IMR-90 (cell line): ENCODE measurements at places on chromosomes 1 and 21. TPM values are rescaled to one million over a fixed set of nuclear protein-coding genes. Genes with fewer than 3 reads are reported as not detected.
A peak's percentile ranks its signal among the peaks of the same experiment; 100 is the strongest.

- no peaks in the 10 kb centered on the region for H3K36me3 ChIP-seq
- H3K4me1 ChIP-seq, result peaks cover 12% of the 10 kb centered on the region
- DNase-seq, result peak; percentile 93
- no peaks in the 10 kb centered on the region for H3K27me3 ChIP-seq
- no peak overlapping the region for H3K4me3 ChIP-seq
- H3K27ac ChIP-seq, result peak overlapping the region; percentile 91; the same call in 1 of the 2 replicates
These were observed 762.9 kb downstream of the LTN1 start for GRCh38 chr21:28229814-28230213.

- peaks cover 2% of the 10 kb centered on the region; the same call in 1 of the 2 replicates for H3K4me1 ChIP-seq
- DNase-seq, result no peak
- no peaks in the 10 kb centered on the region for H3K36me3 ChIP-seq
- no peak overlapping the region for H3K27ac ChIP-seq
These were observed 47.0 kb downstream of the ETS2 start for GRCh38 chr21:38852708-38853107.

DNA sequence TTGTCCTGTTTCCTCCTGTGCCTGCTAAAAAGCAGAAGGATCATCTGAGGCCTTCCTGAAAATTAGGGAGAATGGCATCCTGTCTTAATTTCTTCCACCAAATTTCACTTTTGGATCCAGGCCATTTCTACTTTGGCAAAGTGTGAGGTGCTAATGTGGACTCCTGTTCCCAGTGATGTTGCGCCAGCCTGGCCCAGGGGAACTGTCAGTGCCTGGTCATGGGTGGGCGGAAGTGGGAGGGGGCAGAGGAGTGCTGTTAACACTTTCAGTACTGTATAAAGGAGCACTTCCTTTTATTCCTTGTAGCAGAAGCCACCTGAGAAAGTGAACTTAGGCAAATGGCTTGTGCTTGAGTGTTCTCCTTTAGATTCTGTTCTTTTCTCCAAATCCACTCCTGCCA is 19.9 kb downstream of the ELAPOR1 start:
- no peaks in the 10 kb centered on the region for H3K27me3 ChIP-seq
- H3K4me1 ChIP-seq, result no peaks in the 10 kb centered on the region
- no peak overlapping the region for H3K4me3 ChIP-seq
- DNase-seq, result no peak

DNA sequence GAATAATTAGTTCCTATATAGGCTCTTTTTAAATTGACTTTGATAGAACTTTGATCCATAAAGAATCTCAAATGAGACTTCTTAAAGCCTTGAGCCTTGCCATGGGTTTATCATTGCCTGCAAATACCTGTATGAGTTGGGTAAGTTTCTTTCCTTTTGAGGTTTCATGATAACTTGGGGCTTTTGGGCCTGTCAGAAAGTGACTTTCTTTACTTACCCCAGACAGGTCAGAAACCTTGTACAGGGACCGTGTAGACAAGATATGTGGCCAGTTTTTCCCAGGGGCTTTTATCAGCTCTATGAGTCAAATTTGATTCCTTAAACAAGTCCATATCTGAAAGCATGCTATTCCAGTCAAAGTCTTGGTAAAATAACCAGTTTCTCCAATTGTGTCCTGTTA is 17.3 kb downstream of the KCTD3 start:
- no peak for DNase-seq
- no peak overlapping the region for H3K4me3 ChIP-seq
- H3K4me1 ChIP-seq, result peaks cover 1% of the 10 kb centered on the region; the same call in 1 of the 2 replicates
- no peaks in the 10 kb centered on the region for H3K27me3 ChIP-seq
- H3K27ac ChIP-seq, result no peak overlapping the region

GRCh38 chr1:41614818-41615217 is 130.3 kb upstream of the EDN2 start:
- no peaks in the 10 kb centered on the region for H3K36me3 ChIP-seq
- DNase-seq, result no peak
- no peaks in the 10 kb centered on the region for H3K27me3 ChIP-seq
- no peak overlapping the region for H3K27ac ChIP-seq
- peaks cover 20% of the 10 kb centered on the region for H3K4me1 ChIP-seq

DNA sequence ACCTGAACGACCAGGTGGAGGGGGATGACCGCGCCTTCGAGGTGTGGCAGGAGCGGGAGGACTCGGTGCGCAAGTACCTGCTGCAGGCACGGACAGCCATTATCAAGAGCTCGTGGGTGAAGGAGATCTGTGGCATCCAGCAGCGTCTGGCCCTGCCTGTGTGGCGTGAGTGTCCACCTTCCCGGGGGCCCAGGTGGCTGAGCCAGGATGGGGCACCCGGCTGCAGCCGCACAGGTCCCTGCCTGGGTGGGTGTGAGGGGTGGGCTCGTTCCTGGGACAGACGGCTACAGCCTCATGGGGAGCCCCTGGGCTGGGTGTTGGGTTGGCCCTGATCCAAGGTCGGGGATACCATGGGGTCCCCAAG is 65.2 kb downstream of the TRIM11 start:
- H3K4me3 ChIP-seq, result no peak overlapping the region
- H3K36me3 ChIP-seq, result peaks cover 40% of the 10 kb centered on the region
- peaks cover 2% of the 10 kb centered on the region for H3K27me3 ChIP-seq
- no peak for DNase-seq
- no peaks in the 10 kb centered on the region for H3K4me1 ChIP-seq

DNA sequence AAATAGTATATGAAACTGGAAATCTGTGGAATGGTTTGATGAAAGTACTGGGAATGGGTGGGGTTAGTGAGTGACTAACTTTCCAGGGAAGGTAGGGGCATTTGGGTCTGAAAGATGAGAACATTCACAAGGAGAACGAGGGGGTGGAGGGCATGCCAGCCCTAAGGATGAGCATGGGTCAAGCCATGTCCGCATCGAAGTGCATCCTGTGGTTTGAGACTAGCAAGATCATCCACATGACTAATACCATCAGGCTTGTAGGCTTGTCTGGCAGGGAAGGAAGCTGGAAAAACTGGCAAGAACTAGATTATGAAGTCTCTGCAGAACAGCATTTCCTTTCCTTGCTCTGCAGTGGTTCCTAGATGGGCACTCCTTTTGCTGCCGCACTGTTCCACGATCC is 70.4 kb upstream of the UBE2U start:
- H3K27ac ChIP-seq, result no peak overlapping the region
- H3K27me3 ChIP-seq, result no peaks in the 10 kb centered on the region
- peaks cover 9% of the 10 kb centered on the region; the same call in 1 of the 2 replicates for H3K4me1 ChIP-seq
- H3K4me3 ChIP-seq, result no peak overlapping the region

DNA sequence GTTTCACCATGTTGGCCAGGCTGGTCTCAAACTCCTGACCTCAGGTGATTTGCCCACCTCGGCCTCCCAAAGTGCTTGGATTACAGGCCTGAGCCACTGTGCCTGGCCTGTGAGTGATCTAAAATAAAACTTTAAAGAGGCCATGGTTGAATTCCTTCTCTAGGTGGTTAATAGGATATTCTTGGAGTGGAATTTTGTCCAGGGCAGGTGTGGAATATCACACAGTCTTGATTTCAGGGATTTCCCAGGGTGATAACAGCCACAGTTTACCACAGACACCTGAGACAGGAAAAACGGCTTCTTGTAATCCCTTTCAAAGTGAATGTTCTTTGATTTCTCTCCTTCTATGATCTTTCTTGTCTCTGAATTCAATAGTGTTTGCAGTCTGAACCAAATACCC is 32.1 kb upstream of the C1orf21 start:
- H3K27me3 ChIP-seq, result peaks cover 32% of the 10 kb centered on the region
- no peak for DNase-seq
- H3K27ac ChIP-seq, result no peak overlapping the region
- H3K4me1 ChIP-seq, result no peaks in the 10 kb centered on the region
- H3K4me3 ChIP-seq, result no peak overlapping the region

DNA sequence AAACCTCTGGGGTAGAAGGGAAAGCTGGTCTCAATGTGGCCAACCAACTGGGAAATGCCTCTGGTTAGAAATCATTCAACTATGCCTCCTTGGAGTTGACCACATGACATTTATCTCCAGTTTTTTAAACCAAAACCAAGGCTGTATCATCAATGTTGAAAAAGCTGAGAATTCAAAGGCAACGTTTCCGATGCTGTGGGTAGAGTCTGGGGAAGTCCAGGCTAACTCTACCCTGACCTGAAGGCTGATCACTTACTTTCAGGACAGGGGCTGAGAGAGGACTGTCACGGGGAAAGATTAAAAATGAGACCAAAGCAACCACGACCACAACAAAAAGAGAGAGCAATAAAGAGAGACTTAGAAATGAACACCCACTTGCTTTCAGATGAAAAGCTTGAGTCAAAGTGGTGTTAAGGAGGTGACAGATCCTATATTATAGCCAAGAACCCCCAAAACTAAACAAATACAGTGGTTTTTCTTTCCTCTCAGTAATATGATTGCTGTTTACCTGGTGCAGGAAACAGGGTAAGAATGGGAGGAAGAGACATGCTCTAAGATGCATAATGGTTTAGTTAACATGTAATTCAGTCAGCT is 90.8 kb upstream of the TNFSF4 start:
- H3K27ac ChIP-seq, result no peak overlapping the region
- no peaks in the 10 kb centered on the region for H3K27me3 ChIP-seq
- H3K4me3 ChIP-seq, result no peak overlapping the region
- H3K36me3 ChIP-seq, result no peaks in the 10 kb centered on the region

GRCh38 chr21:45545236-45545570 is 3.0 kb upstream of the SLC19A1 start:
- no peaks in the 10 kb centered on the region for H3K36me3 ChIP-seq
- no peak for DNase-seq
- H3K4me3 ChIP-seq, result no peak overlapping the region
- peaks cover 3% of the 10 kb centered on the region; the same call in 1 of the 2 replicates for H3K4me1 ChIP-seq
- H3K27ac ChIP-seq, result no peak overlapping the region
- peaks cover 10% of the 10 kb centered on the region for H3K27me3 ChIP-seq

- peaks cover 8% of the 10 kb centered on the region for H3K4me1 ChIP-seq
- no peak for DNase-seq
- H3K27me3 ChIP-seq, result no peaks in the 10 kb centered on the region
- H3K4me3 ChIP-seq, result no peak overlapping the region
- H3K36me3 ChIP-seq, result peaks cover 30% of the 10 kb centered on the region
These were observed 20.4 kb downstream of the TOMM20 start for GRCh38 chr1:235108185-235108593.

DNA sequence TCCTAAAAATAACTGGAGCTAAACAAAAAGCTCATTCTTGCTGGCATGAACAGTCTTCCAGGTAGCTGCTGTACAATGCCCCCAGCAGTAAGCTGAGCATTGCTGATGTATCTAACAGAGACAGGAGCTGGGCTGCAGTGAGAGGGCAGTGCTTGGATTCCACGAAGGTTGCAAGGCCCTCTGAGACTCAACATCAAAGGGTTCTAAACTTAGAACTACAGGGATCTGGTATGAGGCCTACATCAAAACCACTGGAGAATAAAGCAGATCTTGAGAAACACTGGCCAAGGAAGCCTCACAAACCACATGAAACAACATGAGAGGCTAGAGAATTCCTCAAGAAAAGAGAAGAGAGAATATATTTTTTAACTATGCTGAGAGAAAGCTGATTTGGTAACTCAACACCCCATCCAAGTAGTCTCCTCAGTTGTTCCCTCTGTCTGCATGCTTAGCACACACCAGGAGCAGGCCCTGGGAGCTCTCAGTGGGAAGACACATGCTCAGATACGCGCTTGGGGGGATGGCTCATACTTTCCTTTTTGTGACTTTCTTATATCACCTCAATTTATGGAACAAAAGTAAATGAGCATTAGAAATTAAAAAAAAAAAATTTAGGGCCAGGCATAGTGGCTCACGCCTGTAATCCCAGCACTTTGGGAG is 27.7 kb downstream of the DSTYK start:
- DNase-seq, result peak; percentile 54
- H3K27me3 ChIP-seq, result no peaks in the 10 kb centered on the region
- H3K4me3 ChIP-seq, result no peak overlapping the region
- peaks cover 11% of the 10 kb centered on the region for H3K4me1 ChIP-seq

DNA sequence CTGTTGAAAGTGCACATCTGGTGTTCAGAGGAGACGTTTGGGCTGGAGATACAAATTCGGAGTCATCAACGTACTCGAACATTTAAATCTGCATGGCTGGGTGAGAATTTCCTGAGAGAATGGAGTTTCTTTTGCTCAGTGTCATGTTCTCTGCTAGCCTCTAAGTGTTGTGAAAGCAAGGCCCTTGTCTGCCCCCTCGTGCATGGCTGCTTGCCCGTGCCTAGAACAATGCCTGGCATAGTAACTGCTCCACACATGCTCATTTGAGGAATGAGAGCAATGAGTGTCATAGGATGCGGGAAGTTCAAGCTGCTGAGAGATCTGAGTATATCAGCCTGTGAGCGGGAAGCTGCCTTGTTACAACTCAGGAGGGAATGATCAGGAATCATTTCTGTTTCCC is 171.1 kb upstream of the CSF3R start:
- peak; percentile 3 for DNase-seq
- no peak overlapping the region for H3K27ac ChIP-seq
- no peaks in the 10 kb centered on the region for H3K36me3 ChIP-seq
- no peaks in the 10 kb centered on the region for H3K4me1 ChIP-seq
- H3K4me3 ChIP-seq, result no peak overlapping the region

GRCh38 chr1:178684542-178685000 is 40.5 kb upstream of the RALGPS2 start:
- peak overlapping the region; percentile 89 for H3K27ac ChIP-seq
- no peaks in the 10 kb centered on the region for H3K27me3 ChIP-seq
- peak; percentile 96 for DNase-seq

DNA sequence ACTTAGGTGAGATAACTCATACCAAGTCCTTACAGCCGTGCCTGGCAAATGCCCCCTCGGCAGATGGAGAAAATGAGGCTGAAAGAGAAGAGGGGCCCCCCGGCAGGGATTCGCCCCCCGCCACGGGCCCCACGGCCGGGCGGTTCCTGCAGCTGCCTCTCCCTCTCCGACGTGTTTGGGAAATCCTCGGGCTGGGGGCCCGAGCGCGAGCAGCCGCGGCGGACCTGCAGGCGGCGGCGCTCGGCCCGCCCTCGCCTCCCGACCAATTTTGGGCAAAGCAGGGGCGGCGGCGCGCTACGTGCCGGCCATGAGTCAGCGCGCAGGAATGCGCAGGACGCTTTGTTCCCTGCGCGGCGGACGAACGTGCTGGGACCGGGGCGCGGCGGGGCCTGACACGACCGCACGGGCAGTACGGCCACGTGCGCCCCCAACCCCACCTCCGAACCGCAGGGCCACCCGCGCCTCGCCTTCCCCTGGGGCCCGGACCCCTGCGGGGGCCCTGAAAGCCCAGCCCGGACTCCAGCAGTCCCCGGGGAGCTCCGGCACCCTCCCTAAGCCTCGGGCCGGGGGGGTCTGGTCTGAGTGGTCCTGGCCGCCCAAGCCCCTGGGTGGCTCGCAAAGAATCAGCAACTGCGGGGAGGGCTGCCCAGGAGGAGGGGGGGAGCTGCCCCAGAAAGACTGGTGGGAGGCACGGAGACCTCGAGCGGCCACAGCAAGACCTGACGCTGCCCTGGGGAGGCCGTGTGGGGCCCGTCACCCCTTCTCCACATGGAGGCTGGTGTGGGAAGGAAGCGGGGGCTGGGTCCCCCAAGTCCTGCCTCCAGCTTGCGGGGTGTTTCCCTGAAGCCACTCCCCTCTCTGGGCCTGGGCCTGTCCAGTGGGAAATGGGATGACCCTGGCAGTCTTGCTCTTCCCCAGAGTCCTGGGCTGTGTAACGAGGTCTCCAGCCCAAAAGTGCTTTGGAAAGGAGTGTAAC is 11.9 kb upstream of the EDN2 start:
- DNase-seq, result peak; percentile 83
- peaks cover 22% of the 10 kb centered on the region for H3K4me1 ChIP-seq
- peak overlapping the region; percentile 56 for H3K27ac ChIP-seq
- peak overlapping the region; percentile 6; the same call in 1 of the 2 replicates for H3K4me3 ChIP-seq

Gene HES5
- not detected in 2 replicates for total RNA-seq

Gene FNDC10
- 0.28 and 0.36 TPM in 2 replicates for total RNA-seq

Gene RAD54L
- total RNA-seq, result 4.7 and 4.8 TPM in 2 replicates

Gene SLC35F3
- under 0.01 TPM in 2 replicates for total RNA-seq

Gene SPRR2E
- total RNA-seq, result not detected in 2 replicates

Gene CFHR4
- not detected in 2 replicates for total RNA-seq

Gene SMG7
- 20.8 and 22.6 TPM in 2 replicates for total RNA-seq
